ENCODE measurements at places on chromosomes 13 and 19. TPM values are rescaled to one million over a fixed set of nuclear protein-coding genes. Genes with fewer than 3 reads are reported as not detected.

PSENEN gene
- 31.7 TPM for polyA plus RNA-seq

GRCh38 chr19:55096061-55096701, 20.5 kb downstream of the EPS8L1 start:
- no peak for DNase-seq

DNA sequence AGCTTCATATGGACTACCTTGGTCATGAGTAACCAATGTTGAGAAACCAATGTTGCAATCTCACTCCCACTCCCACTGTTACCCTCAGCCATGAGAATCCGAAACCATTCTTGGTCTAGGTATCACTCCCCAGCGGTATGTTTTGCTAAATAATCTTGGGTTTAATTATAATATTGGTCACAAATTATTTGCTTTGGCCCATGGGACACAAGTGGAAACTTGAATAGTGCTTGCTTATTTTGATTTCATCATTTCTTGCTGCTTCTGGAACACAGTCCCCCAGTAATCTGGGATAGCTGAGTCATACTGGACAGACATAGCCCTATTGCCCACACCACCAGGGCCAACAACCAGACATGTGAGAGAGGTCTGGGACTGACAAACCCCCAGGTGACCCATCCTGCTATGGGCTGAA, 171.6 kb upstream of the IPO5 start:
- DNase-seq = no peak

DNA sequence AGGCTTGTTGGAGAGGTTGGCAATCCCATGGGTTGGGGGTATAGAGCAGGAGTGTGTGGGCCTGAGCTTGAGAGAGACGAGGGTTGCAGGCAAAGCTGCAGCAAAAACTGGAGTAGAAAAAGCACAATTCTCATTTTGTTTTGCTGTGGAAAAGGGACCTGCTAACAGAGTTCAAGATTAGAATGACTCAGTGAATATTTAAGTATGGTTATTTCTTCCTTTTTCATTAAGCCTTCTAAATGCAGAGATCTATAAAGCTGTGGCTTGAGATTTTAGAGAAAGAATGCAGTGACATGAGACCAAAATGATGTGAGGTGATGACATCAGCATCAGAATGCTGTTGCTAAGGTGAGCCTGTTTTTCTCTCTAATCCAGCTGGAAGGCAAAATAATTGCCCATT, 10.8 kb upstream of the MBNL2 start:
- no peak for DNase-seq

- no peak for DNase-seq
Observed at GRCh38 chr19:10061717-10062310, 24.3 kb upstream of the SHFL start.

DNA sequence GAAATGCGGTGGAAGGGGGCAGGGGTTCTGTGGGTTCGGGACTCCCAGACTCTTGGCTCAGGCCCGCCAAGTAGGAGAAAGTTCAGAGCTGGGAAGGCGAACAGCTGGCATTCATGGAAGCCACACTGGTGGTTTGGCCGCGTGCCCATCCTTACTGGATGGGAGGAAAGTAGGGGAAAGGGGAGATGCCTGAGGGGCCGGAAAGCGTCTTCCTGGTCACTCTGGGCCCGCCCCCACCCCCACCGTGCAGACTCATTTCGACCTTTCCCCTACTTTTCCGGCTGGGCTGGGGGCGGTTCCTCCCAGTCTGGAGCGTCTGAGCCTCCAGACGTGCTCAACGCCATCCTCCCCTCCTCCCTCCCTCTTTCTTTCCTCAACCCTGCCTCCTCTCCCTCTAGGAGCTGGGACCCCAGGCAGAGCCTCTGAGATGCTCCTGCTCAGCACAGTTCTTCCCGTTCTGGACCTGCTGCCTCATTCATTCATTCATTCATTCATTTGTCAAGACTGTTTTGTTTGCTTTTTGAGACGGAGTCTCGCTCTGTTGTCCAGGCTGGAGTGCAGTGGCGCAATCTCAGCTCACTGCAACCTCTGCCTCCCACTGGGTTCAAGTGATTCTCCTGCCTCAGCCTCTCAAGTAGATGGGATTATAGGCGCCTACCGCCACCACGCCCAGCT, 3.5 kb downstream of the ANGPTL4 start:
- DNase-seq = peak; percentile 78

DNA sequence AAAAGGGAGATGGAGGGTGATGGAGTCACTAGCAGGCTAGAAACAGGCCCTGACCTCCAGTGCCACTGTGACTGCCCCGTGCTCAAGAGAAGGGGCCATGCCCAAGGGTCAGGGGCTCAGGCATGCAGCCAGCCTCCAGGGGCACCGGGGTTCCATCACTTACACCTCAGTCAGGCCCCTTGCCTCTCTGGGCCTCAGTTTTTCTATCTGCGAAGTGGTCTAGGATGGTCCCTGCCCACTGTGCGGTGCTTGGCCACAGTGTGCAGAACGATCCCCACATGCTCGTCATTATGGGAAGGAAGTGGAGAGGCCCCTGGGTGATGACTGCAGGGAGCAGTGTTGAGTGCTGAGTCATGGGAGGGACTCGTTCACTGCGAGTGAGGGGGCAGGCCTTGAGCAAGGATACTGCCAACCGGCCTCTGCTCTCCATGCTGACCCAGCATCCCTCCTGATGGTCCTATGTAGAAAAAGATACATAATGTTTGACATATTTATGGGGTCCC, 23.1 kb downstream of the TMED1 start:
- peak; percentile 41 for DNase-seq

Data from hindlimb muscle (tissue), 1 donor.